Activated naive CD4-positive, alpha-beta T cell treated with anti-CD3 and anti-CD28 coated beads, Interleukin-2, amount 10 ng/mL, durations not matched to agents 7 days and 5 days (primary cell): ENCODE measurements at places on chromosomes 2 and 18.

DNA sequence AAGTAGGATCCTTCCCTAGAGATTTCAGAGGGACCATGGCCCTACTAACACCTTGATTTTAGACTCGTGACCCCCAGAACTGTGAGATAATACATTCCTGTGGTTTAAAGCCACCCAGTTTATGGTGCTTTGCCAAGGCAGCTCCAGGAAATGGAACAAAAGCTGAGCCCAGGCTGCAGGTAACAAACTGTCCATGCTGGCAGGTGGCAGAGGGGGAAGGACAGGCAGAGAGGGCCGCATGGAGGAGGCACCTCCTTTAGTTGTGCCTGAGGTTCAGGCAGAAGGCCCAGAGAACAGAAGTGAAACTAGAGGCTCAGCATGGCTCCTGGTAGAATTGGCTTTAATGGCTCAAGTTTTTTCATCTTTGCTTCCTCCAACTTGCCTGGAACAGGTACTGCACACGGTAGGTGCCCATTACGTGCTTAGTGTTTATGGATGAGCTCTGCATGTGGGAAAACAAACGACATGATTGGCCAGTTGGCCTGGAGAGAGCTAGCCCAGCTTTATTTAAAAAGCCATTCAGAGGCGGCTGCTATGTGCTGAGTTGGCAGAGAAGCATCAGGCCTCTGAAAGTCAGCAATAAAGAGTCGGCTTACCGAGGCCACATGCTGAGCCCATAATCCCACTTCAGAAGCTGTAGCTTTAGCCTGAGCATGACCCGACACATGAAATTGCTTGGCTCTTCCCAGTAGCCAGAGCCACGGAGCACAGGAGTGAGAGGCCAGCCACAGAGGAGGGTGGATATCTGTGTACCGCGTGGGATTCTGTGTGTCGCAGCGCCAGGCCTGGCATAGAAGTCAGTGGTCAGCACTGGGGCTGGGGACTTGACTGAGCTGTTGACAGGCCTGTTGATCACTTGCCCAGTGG lies 36.5 kb downstream of the HS1BP3 start:
- peak; percentile 16 for DNase-seq

- DNase-seq = no peak
These were observed 2.0 kb downstream of the ABHD3 start for GRCh38 chr18:21702602-21703001.

GRCh38 chr2:226466589-226466988 lies 333.0 kb downstream of the IRS1 start:
- no peak for DNase-seq

- no peak for DNase-seq
These were observed 52.6 kb upstream of the ATP5MC3 start for GRCh38 chr2:175234153-175234552.

GRCh38 chr18:12604445-12605007 lies 53.4 kb downstream of the SPIRE1 start:
- no peak for DNase-seq

GRCh38 chr18:9587924-9588323 lies 26.4 kb downstream of the PPP4R1 start:
- DNase-seq = no peak

DNA sequence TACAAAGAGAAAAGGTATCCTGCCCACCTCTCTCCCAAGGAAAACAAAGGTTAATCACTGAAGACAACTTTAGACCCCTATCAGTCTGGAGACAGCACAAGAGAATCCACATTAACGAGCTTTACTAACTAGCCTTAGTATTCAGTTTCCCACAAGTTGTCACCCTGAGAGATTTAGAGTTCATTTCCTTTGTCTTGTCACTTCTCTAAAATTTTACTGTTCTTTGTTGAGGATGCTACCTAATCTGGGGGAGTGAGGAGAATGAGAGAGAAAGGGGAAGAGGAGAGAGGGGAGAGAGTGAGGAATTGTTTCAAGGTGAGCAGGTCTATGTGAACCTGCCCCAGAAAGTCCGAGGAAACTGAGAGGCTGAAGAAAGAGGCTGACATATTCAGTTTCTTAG lies 28.4 kb downstream of the C2orf76 start:
- no peak for DNase-seq

- no peak for DNase-seq
These were observed 34.4 kb downstream of the MTA3 start for GRCh38 chr2:42602876-42603219.

GRCh38 chr18:22177327-22177871 lies 8.0 kb downstream of the GATA6 start:
- no peak for DNase-seq

DNA sequence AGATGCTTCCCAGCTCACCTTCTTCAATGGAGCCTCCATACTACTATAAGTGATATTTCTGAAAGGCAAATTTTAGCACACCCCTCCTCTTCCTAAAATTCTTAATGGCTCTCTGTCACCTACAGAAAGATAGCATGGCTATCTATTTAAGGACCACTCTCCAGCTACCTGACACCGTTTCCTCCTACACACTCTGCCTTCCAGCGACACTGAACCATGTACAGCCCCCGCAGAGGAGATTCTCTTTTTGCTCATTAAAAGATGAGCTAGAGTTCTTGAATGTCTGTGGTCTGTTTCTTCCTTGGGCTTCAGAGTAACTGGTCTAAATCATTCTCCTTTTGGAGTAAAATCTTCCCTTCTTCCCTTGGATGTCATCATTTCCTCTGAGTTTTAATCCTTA lies 38.4 kb upstream of the GAREM1 start:
- no peak for DNase-seq

DNA sequence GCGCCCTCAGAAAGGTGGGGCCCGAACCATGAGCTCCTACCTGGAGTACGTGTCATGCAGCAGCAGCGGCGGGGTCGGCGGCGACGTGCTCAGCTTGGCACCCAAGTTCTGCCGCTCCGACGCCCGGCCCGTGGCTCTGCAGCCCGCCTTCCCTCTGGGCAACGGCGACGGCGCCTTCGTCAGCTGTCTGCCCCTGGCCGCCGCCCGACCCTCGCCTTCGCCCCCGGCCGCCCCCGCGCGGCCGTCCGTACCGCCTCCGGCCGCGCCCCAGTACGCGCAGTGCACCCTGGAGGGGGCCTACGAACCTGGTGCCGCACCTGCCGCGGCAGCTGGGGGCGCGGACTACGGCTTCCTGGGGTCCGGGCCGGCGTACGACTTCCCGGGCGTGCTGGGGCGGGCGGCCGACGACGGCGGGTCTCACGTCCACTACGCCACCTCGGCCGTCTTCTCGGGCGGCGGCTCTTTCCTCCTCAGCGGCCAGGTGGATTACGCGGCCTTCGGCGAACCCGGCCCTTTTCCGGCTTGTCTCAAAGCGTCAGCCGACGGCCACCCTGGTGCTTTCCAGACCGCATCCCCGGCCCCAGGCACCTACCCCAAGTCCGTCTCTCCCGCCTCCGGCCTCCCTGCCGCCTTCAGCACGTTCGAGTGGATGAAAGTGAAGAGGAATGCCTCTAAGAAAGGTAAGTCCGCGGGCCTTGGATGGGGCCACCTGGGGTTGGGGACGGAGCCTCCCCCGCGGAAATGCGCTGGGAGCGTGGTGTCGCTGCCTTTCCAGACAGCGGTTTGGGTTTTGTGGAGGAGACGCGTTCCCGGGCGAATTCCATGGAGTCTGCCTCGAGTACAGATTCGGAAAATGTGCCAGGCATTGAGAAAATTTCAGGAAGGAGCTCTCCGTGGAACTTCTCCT lies 559 bp downstream of the HOXD1 start:
- DNase-seq = peak; percentile 23

- no peak for DNase-seq
These were observed 52.9 kb downstream of the ANKRD12 start for GRCh38 chr18:9189491-9189890.

DNA sequence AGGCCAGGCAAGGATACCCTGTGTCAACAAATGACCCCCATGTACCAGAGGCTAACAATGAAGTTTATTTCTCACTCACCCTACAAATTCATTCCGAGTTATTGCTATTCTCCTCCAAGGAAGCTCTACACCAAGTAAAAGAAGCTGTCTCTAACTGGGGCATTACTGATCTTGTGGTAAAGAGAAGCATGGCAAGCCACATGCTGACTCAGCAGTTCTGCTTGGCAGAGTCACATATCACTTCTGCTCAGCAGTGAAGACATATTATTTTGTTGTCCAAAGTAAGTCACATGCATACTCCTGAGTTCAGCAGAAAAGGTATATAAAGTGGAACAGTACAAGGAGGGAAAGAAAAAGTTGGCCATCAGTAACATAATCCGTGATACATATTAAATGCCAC lies 315.8 kb downstream of the GULP1 start:
- DNase-seq = no peak

DNA sequence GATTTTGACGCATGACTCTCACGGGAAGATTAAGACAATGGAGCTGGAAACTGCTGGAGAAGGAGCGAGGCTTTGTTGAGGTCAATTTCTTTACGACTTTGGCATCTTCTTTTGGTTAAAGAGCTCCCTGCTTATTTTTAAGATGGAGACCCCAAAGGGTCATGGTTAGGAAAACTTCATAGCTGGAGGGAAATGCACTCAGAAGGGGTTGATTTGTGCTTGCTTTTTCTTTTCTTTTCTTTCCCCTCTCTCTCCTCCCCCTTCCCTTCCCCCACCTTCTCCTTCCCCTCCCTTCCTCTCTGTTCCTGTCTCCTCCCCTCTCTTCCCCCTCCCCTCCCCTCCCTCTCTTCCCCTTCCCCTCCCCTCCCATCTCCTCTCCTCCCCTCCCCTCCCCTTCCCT lies 79.0 kb downstream of the TNP1 start:
- DNase-seq = no peak

GRCh38 chr2:172381275-172382027 lies 45.9 kb upstream of the ITGA6 start:
- DNase-seq = no peak

GRCh38 chr2:192578780-192579179 lies 384.0 kb upstream of the TMEFF2 start:
- DNase-seq = no peak

DNA sequence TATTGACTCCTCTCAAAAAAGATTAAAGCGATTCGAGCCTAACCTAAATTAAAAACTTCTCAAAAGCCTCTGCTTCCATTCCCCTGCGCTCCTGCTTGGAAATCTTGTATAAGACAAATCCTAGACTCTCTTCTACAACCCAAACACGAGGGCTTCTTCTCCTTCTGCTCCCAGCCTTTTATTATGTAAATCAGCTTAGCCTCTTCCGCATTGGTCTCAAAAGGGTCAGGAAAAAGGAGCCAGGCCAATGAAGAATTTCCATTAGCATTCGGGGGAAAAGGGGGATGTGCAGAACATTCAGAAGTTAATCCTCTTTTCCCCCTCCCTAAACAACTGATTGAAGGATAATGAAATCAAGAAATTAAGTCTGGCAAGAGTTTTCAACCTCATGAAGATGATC lies 107.9 kb downstream of the FAM124B start:
- no peak for DNase-seq

GRCh38 chr2:42618972-42619371 lies 50.5 kb downstream of the MTA3 start:
- DNase-seq = no peak

GRCh38 chr18:46275370-46275769 lies 171.2 kb downstream of the HAUS1 start:
- DNase-seq = no peak
